IMR-90 (cell line): ENCODE measurements at places on chromosomes 4 and X.

DNA sequence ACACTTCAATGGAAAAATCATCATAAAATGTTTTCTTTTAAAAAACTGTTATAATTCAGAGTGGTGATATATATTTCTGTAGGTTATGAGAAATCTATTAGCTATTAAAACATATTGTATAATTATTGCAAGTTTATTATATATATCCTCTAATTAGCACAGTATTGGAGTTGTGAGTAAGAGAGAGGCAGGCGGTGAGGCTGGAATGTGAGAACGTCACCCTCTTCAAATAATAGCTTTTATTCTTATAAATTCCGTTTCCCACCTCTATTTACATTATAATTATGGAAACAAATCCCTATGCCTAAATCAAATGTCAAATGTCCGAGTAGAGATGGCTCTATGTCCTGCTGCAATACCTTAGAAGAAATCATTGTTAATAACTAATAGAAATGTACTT is 292.9 kb downstream of the ADGRL3 start:
- no peak for DNase-seq
- H3K4me1 ChIP-seq = no peaks in the 10 kb centered on the region
- no peak overlapping the region for H3K27ac ChIP-seq
- H3K27me3 ChIP-seq = no peaks in the 10 kb centered on the region
- no peak overlapping the region for H3K4me3 ChIP-seq

- H3K4me1 ChIP-seq = peaks cover 5% of the 10 kb centered on the region; the same call in 1 of the 2 replicates
- no peak for DNase-seq
- H3K4me3 ChIP-seq = no peak overlapping the region
- no peak overlapping the region for H3K27ac ChIP-seq
- no peaks in the 10 kb centered on the region for H3K36me3 ChIP-seq
- no peaks in the 10 kb centered on the region for H3K27me3 ChIP-seq
These were observed 14.6 kb upstream of the NKX3-2 start for GRCh38 chr4:13558881-13559280.

GRCh38 chr4:180285796-180286195 is 1957.4 kb upstream of the TENM3 start:
- no peak overlapping the region for H3K27ac ChIP-seq
- DNase-seq = no peak
- no peaks in the 10 kb centered on the region for H3K27me3 ChIP-seq

DNA sequence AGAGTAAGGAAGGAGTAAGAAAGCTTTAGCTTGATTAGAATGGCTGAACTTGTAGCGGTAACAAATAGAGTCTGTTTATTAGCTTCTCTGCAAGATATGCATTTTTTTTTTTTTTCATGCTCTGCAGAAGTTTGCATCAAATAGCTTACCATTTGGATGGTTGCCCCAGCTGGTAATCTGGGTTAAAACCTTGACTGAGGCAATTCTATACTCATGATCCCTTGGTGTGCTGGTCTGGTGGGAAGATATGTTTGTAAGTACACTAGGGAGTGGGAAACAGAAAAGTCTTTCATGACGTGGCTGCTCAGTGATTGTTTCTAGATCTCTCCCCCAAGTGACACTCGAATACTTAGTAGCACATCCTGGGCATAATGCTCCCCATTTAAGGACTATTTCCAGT is 32.1 kb downstream of the SEPTIN11 start:
- H3K4me3 ChIP-seq = no peak overlapping the region
- peaks cover 3% of the 10 kb centered on the region for H3K36me3 ChIP-seq
- H3K4me1 ChIP-seq = peaks cover 44% of the 10 kb centered on the region

DNA sequence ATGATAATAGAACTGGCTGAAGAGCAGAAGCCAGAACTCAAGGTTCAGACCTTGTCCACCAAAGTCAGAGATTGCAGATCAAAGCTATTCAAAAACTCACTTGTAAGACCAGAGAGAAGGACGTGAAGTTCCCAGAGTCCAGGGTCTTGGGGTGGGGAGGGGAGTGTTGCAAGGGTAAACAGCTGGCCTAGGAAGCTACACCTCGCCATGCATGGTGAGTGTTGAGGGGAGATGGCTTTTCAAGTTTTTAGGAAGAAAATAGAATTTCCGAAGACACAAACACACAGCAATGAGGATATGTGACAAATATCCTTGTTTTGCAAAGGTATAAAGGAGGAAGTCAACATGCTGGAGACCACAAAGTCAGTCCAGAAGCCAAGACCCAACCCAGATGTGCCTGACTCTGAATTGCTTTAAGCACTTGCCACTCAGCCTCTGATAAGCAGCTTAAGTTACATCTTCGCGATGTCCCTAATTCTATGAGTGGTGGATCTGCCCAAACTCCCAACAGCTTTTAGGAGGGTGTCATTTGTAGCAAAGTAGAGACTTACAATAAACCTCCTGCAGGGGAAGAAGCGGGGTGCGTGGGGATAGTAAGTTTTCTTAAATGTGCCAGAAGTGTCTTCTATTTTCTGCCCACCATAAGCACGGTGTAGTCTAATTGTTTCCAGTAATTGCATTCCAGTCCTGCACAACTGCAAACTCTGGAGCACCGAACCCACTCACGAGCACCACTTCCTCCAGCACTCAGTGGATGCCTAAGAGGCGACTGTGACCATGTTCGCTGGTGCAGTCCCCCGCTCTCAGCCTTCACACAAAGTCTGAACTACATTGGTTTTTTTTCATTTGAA is 26.5 kb downstream of the HAND2 start:
- DNase-seq = no peak
- H3K4me3 ChIP-seq = no peak overlapping the region
- H3K27ac ChIP-seq = no peak overlapping the region
- no peaks in the 10 kb centered on the region for H3K36me3 ChIP-seq
- peaks cover 78% of the 10 kb centered on the region for H3K27me3 ChIP-seq
